Posterior cingulate gyrus (tissue), 11 donors: ENCODE measurements at places on chromosomes 1 and 21.

- no peak for DNase-seq
Observed at GRCh38 chr1:11629184-11630016, 24.8 kb downstream of the FBXO2 start.

DNA sequence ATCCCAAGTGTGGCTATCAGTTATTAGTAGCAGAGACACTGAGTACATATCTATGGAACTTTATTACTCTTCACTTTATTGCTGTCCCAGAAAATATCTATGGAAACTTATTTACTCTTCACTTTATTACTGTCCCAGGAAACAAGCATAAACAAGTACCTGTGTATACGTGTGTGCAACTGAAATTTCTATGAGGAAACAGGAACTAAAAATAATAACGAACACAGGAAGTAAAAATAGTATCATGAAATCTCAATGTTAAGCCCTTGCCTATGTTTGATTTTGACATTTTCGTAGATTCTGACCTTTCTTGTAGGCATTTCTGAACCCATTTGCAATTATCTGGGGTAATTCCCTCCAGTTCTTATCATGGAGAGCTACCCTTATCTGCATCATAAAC lies 64.9 kb upstream of the KRTAP19-8 start:
- DNase-seq = no peak

DNA sequence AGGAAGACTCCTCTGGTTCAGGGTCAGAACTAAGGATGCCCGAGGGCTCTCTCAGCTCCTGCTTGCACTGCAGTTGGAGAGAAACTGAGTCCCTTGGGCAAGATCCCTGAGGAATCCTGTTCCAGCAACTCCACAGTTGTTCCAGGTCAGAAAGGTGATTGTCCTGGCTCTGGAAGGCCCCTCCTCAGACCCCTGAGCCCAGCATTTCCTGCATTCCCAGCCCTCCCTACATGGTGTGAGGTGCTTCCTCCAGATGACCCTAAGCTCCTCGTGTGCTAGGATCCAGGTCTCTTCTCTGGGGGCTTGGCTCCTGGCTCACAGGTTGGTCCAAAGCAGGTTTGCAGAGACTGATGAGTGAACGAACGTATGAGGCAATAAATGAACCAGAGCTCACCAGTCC lies 11.5 kb downstream of the LDLRAD1 start:
- no peak for DNase-seq

DNA sequence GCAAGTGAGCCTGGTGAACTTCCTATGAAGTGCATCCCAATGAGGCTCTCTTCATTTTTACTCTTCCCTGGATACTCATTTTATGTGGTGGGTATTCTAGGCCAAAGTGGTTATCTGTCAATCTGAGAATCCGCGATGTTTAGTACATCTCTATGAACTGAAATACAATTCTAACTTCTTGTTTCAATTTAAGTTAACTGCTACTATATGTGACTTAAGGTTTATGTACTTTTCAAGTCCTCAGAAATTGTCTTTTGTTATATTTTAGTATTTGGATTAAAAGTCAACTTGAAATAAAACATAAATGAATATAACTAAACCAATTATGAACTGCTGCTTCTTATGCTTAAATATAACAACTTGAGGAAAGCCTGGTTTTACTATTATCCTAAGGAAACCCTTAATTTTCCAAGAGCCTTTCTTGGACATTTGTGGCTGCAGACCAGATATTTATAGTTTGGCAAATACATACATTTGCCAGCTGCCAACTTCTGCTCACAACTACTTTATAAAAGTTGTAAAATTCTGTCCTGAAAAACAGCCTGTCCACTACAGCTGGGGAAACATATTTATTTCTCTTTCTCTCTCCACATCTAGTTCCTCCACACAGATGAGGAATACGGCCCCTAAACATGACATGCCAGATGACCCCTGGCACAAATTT lies 60.4 kb downstream of the ENAH start:
- no peak for DNase-seq

DNA sequence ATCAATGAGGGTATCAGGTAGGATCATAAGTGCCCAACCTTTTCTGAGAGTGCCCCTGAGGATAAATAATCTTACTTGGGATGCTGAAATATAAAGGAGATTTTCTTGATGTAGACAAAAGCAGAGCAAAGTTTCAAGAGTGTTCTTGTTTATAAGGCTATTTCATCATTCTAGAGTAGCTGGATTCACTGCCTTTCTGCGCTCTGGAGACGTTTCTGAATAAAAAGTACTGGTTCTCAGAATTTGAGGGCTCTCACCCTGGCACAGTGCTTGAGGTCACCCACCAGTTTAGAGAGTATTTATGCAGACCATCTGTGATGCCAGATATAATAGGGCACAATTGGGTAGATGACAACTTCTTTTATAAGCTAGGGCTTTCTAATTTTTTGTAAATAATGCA lies 103.3 kb downstream of the GDAP2 start:
- DNase-seq = no peak
